Esophagus squamous epithelium (tissue), 5 donors: ENCODE measurements at places on chromosomes 6 and 20. TPM values are rescaled to one million over a fixed set of nuclear protein-coding genes. Genes with fewer than 3 reads are reported as not detected.

Gene SH3BGRL2
- total RNA-seq = 48.9 TPM

GRCh38 chr6:30207619-30208295 is 5.4 kb downstream of the TRIM26 start:
- H3K27ac ChIP-seq = peak overlapping the region; percentile 81
- H3K27me3 ChIP-seq = no peaks in the 10 kb centered on the region
- no peak for DNase-seq
- H3K4me1 ChIP-seq = peaks cover 99% of the 10 kb centered on the region
- no peaks in the 10 kb centered on the region for H3K36me3 ChIP-seq

GRCh38 chr6:13544454-13545186 is 29.8 kb upstream of the SIRT5 start:
- H3K4me3 ChIP-seq = no peak overlapping the region
- no peaks in the 10 kb centered on the region for H3K4me1 ChIP-seq
- H3K36me3 ChIP-seq = no peaks in the 10 kb centered on the region
- no peaks in the 10 kb centered on the region for H3K27me3 ChIP-seq

DNA sequence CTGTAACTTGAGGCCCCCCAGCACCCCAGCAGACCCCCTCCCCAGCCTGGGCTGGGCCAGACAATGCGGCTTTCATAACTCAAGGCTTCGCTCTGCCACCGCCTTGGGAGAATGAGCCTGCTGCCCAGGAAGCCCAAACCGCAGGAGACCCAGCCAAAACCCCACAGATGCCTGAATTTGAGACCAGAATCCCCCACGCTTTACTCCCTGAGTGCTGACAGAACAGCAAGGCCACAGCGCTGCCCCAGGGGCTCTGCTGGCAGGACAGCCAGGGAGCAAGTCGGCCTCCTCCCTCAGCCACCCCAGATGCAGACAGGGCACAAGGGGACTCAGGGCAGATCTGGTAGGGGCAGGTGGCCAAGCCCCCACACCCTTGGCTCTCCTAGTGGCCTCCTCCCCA is 2.2 kb downstream of the MDFI start:
- DNase-seq = no peak
- H3K27ac ChIP-seq = no peak overlapping the region
- no peaks in the 10 kb centered on the region for H3K27me3 ChIP-seq
- H3K36me3 ChIP-seq = no peaks in the 10 kb centered on the region

DNA sequence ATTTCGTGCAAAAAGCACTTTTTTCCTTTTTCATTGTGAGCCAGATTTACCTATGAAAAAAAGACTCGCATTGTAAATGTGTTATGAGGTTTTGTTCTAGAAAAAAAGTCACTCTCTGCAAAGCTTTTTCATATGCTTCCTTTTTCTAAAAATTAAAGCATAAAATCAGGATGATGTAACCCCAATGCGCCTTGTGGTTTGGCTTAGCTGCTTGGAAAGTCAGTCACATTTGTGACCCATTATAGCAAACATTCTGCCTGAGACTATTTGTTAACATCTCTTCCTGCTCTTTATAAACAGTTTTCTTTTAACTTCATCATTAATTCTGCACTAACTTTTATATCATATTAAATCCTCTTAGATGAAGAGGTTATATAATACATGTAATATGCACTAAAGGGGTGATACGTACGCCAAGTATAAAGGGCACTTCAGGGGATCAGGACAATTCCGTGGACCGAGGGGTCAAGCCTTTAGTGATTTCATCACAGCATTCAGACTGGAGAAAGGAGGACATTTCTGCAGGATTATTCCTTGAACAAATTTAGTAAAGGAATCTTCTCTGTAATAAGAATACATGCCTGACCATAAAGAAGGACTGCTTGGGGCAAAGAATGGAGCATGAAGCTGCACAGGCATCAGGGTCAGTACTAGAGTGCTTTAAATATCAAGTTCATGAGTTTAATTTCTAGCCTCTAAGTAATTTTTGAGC is 48.1 kb upstream of the SMLR1 start:
- no peaks in the 10 kb centered on the region for H3K4me1 ChIP-seq
- no peak overlapping the region for H3K27ac ChIP-seq
- DNase-seq = no peak
- no peaks in the 10 kb centered on the region for H3K36me3 ChIP-seq
- no peak overlapping the region for H3K4me3 ChIP-seq

DNA sequence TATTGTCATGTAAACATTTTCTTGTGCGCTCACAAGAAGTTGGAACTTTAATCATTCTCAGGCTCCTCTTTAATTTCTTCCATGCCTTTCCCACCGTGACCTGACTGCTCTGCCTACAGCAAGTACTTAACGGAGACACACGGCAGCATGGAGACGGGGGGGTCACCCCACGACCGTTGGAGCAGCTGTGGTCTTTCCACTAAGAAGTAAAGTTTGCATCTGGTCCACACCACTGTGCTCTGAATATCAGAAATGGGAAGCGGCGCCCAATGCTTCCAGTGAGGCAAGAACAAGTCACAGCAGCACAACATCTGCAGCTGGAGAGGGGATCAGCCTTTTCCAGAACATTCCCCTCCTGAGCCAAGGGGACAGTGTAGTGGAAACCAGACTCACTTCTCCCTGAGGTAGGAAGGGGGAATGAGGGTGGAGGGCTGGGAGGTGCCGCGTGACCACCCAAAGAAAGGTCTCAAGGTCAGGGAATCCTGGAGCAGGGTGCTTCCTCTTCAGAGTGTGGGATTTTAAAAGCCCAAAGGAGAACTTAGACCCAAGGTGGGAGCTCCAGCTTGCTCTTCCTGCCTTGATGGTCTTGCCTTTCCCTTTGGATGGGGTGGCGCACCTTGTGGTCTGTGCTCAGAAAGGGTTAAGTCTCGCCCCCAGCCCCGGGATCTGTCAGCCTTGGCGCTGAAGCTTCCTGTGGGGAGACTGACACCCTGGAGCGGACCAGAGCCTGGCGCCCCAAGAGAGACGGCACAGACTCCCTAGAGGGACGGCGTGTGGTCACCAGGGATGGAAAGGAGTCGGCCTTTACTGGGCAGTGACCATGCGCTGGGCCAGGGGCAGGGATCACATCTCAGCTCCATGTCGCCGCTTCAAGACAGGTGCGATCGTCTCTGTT is 25.6 kb upstream of the SMOC2 start:
- DNase-seq = no peak
- no peak overlapping the region for H3K27ac ChIP-seq
- no peaks in the 10 kb centered on the region for H3K27me3 ChIP-seq
- H3K36me3 ChIP-seq = no peaks in the 10 kb centered on the region
- no peaks in the 10 kb centered on the region for H3K4me1 ChIP-seq
- no peak overlapping the region for H3K4me3 ChIP-seq

- H3K27me3 ChIP-seq = no peaks in the 10 kb centered on the region
- no peak overlapping the region for H3K4me3 ChIP-seq
- no peak for DNase-seq
- H3K4me1 ChIP-seq = no peaks in the 10 kb centered on the region
- no peak overlapping the region for H3K27ac ChIP-seq
- H3K36me3 ChIP-seq = peaks cover 66% of the 10 kb centered on the region
These were observed 13.9 kb upstream of the TRIM39 start for GRCh38 chr6:30312676-30313321.
